NCI-H1694 treated with DMSO at 0.1 percent for 48 hours (cell line): ENCODE measurements at places on chromosomes 7 and 10.
A peak's percentile ranks its signal among the peaks of the same experiment; 100 is the strongest.

GRCh38 chr10:24483701-24484100 lies 240.0 kb downstream of the ARHGAP21 start:
- DNase-seq, result no peak

GRCh38 chr7:86768394-86768793 lies 124.7 kb downstream of the GRM3 start:
- DNase-seq, result no peak

GRCh38 chr10:122373721-122374120 lies 787 bp upstream of the PLEKHA1 start:
- no peak for DNase-seq

GRCh38 chr10:108393089-108393488 lies 1228.6 kb upstream of the SORCS1 start:
- no peak for DNase-seq

DNA sequence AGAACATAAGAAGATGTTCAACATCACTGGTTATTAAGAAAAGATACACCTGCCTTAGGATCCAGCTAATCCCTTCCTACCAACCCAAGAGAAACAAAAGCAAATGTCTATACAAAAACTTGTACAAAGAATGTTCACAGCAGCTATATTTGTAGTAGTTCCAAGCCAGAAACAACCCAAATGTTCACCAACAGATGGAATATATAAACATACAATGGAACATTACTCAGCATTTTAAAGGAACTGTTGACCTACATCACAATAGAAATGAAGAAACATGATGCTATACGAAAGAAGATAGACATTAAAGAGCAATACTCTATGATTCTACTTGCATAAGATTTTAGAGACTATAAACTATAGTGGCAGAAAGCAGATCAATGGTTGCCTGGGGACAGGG lies 149.4 kb downstream of the ZNF438 start:
- no peak for DNase-seq

DNA sequence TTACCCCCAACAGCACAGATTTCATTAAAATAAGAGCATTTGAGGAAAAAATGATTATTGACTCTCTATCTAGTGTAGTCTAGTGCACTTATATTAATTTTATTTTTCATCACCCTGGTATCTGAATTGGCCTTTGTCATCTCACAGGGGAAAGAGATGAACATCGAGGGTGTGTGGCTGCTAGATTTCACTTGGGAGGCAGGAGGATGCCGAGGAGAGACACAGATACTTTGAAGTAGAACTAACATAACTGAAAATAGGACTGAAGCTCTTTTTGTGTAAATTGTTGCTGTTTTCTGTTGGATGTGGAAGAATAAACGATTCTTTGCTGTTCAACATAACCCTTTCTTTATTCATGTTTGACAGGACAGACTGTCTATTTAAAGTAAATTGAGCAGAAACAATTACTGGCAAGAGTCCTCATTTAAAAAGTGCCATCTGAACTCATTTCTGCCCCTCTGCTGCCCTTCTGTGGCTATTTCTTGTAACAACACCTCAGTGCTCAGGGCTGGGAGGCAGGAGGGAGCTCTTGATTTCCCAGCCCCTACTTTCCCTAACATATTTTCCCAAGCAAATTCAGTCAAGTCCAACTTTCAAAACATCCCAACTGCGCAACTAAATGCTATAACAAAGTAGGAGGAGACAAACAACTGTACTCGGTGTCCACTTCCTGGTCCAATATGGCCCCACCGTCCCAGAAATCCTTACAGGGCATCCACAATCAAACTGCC lies 15.6 kb downstream of the LYZL1 start:
- peak; percentile 71 for DNase-seq

DNA sequence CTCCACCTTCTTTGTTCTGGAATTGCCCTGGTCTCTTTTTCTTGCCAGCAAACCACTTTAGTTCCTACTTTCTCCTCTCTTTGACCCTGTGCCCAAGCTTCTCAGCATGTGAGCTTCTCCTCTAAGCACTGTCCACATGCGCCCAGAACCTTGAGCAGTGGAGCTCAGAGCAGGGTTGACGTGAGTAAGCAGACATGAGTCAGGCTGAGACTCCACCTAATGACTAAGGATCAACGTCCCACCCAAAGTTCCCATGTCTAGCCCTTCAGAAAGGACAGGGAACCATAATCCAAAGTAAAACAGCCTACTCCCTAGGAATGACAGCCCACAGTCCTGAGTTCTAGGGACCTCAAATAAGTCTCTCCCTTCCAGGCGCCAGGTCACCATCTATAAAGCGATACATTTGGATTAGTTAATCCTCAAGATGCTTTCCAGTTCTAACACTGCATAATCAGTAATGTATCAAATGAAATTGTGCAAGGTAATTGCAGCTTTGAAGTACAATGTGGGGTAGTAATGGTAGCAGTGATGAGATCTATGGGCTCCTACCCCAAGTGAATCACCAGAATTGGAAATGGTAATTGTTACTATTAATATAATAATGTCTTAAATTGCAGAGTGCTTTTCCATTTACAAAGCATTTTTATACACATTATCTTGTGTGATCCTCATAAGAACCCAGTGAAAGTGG lies 44.5 kb downstream of the KCNMA1 start:
- no peak for DNase-seq

DNA sequence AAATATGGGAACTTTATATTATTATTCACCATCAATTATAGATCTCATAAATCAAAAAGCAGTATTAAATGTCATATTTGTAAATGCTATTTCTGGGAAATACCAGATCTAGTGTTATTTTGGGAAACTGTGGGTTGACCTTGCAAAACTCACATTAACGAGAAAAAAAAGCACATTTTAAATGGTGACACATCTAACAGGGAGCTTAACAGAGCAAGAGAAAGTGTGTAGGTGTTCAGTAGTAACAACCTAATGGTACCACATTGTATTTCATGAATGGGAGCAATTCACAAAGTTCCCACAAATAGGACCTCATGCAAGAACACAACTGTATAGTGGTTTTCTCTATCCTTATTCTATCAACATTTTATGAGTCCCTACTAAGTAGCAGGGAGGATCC lies 26.2 kb upstream of the HDAC9 start:
- no peak for DNase-seq

GRCh38 chr10:4527281-4527970 lies 298.6 kb upstream of the AKR1E2 start:
- DNase-seq, result no peak

DNA sequence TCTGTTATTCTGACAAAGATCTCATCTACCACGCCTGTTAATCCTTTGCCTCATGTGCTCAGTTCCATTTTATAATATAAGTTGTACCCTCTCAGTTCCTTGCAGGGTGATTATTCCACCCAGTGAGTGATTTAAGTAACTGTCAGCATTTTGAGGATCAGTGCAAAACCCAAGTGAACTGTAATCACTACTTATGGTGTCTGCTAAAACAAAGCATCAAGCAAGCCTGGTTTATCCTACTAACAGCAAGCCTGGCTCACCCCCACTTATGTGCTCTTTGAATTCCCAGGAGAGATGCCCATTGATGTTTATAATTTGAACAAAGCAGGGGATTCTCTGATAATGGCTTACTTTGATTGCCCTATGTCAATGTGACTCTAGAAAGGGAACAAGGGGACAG lies 186.8 kb upstream of the LRGUK start:
- no peak for DNase-seq

DNA sequence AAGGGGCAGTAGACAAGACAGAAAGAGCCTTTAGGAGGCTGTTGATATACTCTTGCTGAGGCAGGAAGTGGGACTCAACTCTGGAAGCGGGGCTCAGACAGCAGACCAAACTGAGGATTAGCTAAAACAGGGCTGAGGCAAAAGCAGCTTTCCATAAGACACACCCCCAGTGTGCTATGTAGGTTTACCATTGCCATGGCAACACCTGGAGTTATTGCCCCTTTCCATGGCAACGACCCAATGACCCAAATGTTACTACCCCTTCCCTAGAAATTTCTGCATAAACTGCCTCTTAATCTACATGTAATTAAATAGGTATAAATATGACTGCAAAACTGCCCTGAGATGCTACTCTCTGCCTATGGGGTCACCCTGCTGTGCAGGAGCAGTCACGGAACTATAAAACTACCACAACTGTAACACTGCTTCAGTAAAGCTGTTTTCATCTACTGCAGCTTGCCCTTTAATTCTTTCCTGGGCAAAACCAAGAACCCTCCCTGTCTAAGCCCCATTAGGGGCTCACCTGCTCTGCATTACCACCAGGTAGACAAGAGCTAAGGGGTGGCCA lies 348.4 kb upstream of the PODXL start:
- no peak for DNase-seq

GRCh38 chr10:125567529-125567928 lies 115.4 kb downstream of the TEX36 start:
- no peak for DNase-seq

DNA sequence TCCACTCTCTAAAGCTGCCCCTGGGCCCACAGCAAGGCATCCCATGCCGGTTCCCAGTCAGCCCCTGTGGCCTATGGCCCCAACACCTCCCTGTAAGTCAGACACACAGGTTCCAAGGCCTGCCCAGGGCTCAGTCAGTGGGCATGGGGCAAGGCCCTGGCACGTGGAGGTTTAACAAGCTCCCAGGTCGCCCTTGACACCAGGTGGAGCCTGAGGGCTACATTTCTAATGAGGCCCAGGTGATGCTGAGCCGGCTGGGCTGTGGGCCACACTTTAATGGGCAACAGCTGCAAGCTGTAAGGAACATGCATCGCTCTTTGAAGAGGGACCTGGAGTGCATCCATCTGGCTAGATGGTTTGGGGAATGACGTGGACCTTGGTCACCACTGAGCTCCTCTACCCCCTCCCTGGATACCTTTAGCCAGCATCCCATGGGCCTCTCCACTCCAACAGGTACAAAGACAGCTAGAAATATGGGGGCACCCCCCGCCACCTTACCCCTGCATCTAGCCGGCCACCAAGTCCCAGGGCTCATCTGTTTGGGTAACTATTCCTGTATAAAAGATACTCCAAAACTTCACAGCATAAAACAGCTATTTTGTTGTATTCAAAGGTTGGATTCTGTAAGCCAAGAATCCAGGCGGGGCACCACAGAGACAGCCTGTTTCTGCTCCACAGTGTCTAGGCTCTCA lies 122.5 kb downstream of the OAT start:
- DNase-seq, result no peak

DNA sequence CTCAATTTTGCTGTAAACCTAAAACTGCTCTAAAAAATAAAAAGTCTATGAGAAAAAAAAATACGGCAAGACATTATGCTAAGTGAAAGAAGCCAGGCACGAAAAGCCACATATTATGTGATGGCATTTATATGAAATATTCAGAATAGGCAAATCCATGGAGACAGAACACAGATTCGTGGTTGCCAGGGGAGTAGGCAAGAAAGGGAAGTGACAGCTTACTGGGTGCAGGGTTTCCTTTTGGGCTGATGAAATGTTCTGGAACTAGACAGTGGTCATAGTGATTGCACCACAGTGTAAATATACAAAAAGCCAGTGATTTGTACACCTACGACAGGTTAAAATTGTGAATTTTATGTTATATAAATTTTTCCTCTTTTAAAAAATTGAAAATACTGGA lies 41.3 kb upstream of the GLI3 start:
- no peak for DNase-seq

DNA sequence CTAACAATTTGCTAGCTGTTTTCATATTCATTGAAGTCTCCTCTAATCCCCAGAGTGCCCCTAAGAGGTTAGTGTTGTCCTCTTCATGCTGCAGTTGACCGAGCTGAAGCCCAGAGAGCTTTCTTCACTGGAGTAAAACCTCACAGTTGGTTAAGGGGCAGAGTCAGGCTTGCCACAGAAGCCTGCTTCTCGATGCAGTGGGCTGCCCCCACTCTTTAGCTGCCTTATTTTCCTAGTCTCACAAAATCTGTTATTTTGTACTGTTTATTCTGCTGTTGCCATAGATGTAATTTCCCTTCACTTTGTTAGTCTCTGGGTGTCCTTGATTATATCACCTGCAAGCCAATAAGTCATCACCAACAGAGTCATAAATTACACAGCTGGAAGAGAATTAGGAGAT lies 56.3 kb upstream of the ZPBP start:
- no peak for DNase-seq

- DNase-seq, result no peak
These were observed 17.1 kb downstream of the IQCE start for GRCh38 chr7:2575733-2576340.

DNA sequence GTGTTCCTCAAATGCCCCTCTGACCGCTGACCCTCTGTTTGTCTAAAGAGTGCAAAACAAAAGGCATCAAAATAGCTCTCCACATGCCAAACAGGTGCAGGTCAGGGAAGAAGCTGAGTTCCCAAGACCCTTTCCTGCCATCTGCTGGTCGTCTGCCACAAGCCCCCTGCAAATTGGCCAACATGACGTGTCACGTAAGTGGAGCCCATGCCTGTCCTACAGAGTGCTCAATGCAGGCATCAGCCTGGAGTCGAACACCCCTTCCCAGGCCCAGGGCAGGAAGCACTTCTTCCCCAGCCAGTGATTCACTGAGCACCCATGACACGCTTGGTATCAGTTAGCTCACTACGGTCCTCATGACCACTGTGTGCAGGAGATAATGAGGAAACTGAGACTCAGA lies 14.1 kb downstream of the TMEM72 start:
- peak; percentile 12 for DNase-seq

- DNase-seq, result no peak
These were observed 54.0 kb downstream of the ADAM12 start for GRCh38 chr10:126334272-126334671.

GRCh38 chr10:48667960-48668590 lies 16.6 kb upstream of the WDFY4 start:
- no peak for DNase-seq

- DNase-seq, result no peak
These were observed 81.6 kb downstream of the DNAJB6 start for GRCh38 chr7:157418204-157419034.

GRCh38 chr7:20170633-20171032 lies 46.6 kb downstream of the MACC1 start:
- no peak for DNase-seq

DNA sequence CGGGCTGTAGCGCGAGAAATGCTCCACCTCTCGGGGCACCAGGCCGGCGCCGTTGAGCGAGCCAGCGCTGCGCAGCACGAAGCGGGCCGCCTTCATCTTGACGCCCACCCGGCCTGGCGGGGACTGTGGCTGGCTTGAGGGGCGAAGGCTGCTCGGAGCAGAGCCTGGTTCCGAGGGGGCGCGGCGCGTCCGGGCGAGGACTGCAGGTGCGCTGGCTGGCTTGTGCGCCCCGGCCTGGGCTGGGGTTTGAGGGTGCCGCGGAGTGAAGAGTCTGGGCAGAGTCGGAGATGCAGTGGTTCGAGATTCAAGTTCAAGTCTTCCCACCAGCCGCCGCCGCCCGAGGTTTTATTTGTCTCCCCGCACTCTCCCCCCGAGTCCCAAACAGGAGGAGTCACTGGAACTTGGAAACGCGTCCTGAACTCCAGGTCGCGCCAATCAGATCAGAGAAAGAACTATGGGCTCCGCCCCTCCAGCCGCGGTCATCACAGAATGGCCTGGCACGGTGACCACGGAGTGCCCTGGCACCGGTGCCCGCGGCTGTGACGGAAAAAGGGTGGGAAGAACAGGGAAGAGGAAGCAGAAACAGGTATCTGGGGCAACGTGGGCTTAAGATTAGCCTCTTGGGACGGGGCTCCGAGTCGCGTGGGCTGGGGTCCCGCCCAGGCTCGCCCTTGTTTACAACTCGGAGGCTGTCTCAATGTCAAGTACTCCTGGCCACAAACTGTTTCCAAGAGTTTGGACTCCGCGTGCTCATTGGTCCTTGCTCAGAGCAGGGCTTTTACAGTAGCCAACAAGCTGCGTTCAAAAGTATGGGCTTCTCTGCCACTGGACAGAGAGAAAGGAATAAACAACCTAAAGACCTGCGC lies at the start of gene PDK4:
PDK4 (minus strand) TSS at position 319 of the 866 bp plus-strand sequence; CDS start at position 96, 223 bp downstream.
- no peak for DNase-seq

- no peak for DNase-seq
These were observed 117.2 kb downstream of the CDH23 start for GRCh38 chr10:71513936-71514335.

- DNase-seq, result no peak
These were observed 8.8 kb upstream of the STN1 start for GRCh38 chr10:103926722-103927319.
